ENCODE measurements at places on chromosomes 13 and 19. TPM values are rescaled to one million over a fixed set of nuclear protein-coding genes. Genes with fewer than 3 reads are reported as not detected.

Gene SCN1B
- 42.4 TPM for total RNA-seq

Gene NLRP4
- total RNA-seq: not detected

Gene LRRC8E
- not detected for total RNA-seq

Gene POGLUT2
- total RNA-seq: 9.9 TPM

Gene RAB3A
- 1.9 TPM for total RNA-seq

Gene KIR3DL1
- not detected for total RNA-seq

Gene ZNF540
- 2.1 TPM for total RNA-seq

DNA sequence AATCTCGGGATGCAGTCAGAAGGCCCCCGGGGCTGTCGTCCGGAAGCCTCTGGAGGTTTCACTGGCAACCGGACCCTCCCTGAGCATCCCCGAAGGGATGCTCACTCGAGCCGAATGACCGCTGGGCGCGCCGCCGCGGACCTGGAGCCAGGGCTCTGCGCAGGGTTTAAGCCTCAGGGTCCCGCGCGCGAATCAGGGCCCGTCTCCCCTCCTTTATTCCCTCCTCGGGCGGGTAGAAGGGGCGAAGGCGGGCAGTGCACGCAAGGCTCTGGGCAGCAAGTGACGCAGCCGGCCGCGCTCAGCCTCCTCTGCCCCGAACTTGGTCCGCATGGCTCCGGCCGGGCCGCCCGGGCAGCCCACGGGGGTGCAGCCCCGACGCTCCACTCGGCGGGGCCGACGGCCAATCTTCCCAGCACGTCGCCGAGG lies 572 bp downstream of the SHISA2 start:
- no peak for DNase-seq

DNA sequence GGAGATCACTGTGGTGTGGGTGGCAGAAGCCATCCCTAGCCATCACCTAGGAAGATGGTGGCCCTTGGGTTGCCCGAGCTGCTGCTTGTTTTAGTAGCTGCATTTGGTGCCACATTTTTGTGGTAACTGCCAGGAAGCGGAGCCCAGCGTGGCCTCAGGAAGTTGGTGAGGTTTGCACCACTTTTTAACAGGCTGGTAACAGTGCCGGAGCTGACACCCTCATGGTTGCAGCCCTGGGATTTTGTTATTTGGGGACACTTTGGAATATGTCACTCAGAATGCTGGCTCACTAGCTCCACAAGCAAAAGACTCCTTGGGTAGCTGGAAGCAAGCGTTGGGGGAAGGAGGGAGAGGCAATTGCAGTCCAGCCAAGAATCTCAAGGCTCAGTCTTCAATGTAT lies 22.1 kb downstream of the ACTN4 start:
- no peak for DNase-seq

DNA sequence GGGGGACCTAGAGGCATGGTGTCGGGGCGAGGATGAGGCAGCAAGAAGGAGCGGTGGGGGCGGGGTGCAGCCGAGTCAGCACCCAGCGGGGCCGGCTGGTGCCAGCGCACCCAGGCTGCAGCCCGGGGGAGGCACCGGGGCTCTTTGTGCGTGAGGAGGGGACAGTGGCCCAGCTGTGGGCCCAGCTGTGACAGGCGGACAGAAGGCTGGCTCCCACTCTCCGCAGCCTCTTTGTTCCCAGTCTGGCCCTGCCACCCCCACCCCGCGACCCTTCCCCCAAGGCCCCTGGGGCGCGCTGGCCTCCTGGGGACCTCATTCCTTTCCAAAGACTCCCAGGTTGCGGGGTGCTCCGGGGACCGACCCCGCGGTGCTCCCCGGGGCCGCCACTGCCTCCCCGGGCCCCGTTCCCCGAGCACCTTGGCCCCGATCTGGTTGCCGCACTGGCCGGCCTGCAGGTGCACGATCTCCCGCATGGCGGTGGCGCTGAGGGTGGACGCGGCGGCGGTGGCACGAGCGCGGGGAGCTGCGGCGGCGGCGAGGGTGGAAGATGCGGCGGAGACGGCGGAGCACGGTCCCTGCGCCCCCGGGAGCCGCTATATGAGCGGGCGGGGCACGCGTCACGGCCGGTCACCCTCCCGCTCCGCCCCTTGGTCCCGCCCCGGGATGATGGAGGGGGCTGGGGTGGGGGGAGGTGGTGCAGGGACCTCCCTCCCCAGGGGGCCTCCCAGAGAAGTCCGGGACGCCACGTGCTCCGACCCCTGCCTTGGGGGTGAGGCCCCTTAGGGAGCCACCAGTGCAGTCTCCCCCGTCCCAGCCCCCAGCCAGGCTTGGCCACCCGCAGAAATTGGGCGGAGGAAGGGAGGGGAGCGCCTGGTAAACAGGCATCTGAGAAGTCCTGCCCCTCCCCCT lies at the start of gene TUBB4A:
Gene TUBB4A, minus strand, starts transcription at position 570 of the 909 bp plus-strand sequence. Its CDS starts 97 bp downstream, at position 473.
- DNase-seq: no peak

DNA sequence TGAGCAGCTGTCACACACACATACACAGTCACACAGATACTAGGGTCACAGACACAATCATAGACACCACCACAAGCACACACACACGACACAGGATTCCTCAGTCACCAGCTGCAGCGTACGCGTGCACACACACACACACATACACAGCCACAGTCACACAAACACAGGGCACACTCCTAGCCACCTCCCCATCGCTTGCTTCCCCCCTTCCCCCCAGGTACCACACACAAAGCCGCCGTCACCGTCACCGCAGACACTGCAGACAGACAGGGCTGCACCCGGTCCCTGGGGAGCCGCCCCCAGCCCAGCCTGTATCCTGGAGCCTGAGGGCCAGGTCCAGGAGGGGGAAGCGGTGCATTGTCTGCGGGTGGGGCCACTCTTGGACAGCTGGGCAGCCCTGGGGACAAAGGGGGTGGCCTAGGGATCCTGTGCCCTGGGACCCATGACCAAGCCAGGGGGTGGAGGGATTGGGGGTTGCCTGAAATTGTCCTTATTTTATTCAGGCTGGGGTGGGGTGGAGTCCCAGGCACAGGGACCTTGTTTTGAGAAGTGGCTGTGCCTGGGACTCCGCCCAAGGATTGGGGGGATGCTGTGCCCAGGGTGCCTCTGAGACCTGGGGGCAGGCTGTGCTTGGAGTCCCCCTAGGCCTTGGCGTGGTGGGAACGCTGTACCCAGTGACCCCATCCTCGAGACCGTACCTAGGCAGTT lies 957 bp downstream of the NUMBL start:
- no peak for DNase-seq

- no peak for DNase-seq
Observed at GRCh38 chr13:59034198-59034597, 1129.5 kb downstream of the DIAPH3 start.

DNA sequence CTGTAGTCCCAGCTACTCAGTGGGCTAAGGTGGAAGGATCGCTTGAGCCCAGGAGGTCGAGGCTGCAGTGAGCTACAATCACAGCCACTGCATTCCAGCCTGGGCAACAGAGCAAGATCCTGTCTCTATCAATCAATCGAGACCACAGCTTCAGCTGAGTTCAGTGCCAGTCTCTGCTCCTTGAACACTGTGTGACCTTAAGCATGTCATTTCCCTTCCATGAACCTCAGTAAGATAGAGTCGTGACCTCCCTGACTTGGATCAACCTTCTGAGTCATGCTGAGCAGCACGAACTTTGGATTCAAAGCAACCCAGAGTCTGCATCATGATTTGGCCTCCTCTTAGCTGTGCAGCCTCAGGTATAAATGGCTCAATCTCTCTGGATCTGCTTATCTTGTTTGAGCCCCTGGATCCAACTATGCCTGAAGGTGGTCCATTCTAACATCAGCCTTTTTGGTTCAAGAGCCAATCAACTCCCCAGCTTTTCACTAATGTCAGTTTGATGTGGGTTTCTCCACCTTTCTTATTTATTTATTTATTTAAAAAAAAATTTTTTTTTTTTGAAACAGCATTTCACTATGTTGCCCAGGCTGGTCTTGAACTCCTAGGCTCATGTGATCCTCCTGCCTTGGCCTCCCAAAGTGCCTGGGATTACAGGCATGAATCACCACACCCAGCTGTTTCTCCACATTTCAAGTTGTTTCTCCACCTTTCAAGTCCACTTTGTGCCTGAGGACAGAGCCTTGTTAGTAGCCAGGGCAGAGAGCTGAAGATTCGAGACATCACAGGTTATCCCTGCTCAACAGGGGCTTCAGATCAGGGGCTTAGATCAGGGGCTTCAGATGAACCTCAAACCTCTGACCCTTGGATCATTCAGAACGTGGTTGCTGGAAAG lies 26.4 kb downstream of the PTPRS start:
- DNase-seq: no peak

DNA sequence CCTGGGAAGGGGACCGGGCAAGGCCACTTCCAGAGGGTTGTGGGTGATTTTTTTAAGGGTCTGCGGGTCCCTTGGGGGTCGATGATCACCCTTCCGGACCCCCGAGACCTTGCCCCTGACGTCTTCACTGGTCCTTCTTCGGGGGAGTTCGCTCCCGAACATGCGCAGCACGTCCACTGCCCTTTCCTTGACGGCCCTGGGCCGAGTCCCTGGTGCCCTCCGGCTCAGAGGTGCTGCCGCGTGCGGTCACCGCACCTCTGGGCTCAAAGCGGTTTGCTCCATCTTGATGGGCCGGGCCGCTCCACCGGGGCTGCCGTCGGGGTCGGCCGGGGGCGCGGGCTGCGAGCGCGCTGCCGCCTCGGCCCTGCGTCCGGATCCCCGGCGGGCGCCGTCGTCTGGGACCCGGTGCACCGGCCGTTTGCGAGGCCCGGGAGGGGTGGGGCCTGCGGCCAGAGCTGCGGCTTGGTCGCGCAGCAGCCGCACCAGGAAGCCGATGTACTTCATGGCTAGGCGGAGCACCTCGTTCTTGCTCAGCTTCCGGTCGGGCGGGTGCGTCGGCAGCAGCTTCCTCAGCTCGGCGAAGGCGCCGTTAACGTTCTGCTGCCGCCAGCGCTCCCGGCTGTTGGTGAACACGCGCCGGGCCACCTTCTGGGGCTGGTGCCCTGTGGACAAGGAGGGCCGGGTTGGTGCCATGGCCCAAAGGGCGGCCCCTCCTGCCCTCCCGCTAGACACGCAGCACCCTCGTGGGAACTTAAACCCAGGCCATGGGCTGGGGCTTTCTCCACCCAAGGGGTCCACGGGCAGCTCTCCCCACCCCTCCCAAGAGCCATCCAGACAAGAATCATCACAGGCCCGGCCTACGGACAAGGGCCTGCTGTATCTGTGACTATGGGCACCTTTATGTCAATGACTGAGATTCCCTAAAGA lies 3.3 kb downstream of the LYL1 start:
- peak; percentile 94 for DNase-seq

DNA sequence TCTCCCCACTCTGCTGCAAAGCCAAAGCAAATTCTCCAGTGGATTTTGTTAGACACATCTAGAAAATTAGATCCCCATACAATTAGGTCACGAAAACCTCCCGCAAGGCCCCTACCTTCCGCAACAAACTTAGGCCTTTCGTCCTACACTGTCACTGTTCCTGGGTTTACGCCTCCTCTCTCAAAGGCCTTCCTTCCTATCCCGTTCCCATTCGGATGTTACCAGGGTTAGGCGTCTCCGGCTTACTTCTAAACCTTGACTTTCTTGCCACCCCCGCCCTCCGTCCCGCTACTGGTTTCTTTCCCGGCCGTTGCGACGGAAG lies 754 bp downstream of the RNF6 start:
- DNase-seq: no peak

GRCh38 chr19:51123381-51123800 lies 1.3 kb upstream of the SIGLEC9 start:
- peak; percentile 85 for DNase-seq

- no peak for DNase-seq
Observed at GRCh38 chr19:51681286-51681941, 11.7 kb upstream of the SPACA6 start.

DNA sequence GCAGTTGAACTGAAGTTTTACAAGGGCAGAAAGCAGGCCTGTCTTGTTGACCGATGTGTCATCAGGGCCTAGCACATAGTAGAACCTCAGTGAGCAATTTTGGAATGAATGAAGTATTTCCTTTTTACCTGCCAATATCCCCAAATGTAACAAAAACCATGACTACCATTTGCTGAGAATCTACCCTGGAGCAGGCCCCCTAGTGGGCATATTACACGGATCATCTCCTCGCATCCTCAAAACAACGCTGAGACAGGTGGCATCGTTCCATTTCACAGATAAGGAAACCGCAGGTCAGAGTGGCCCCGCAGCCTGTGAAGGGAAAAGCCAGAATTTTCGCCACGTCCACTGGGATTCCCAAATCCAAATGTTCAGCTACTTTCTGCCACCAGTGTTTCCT lies 77.9 kb downstream of the CACNA1A start:
- DNase-seq: no peak

DNA sequence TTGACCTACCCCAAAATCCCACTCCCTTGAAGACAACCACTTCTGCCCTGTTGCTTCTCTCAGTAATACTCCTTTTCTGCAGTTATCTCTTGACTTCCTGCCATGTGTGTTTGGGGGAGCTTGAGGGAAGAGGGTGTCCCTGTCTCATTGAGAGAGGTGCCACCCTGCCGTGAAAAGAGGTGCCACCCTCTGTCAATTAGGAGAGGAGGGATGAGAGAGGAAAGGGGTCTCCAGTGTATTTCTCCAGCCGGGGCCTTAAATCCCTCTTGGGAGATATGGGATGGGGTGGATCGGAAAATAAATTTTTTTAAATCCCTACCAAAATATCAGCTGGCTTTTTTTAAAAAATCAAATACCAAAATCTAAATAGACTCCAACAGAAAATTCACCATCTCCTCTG lies 16.5 kb downstream of the PLD3 start:
- DNase-seq: no peak

DNA sequence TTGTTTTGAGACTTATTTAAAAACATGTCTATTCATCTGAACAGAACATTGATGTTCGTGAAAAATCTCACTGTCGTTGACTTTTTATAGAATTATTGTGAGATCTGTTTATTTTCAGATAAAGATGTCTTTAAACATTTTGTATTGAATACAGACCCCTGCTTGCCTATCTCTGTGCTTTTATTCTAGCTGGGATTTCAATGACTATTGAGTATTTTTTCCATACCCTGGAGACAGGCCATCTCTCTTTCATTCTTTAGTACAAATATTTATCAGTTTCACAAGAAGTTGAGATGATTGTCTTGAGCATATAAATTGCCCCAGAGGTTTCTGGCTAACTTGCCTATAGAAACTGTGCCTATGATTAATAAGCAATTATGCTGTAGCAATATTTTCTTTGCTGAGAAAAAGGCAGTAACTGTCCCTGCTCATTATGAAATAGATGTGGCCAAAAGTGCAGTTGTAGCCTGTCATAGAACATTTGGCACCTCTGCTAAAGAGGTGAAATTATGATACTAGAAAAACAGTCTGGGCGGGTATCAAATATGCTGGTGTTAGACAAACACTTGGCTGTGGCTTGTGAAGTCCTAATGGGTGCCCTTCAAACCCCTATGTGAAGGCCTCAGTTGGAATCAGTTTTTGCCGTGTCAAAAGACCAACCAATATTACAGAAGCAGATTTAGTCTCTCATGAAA lies 360.6 kb downstream of the HS6ST3 start:
- no peak for DNase-seq

- no peak for DNase-seq
Observed at GRCh38 chr13:105914291-105915036, 621.0 kb downstream of the EFNB2 start.

- no peak for DNase-seq
Observed at GRCh38 chr13:21894091-21894490, 223.2 kb downstream of the FGF9 start.

DNA sequence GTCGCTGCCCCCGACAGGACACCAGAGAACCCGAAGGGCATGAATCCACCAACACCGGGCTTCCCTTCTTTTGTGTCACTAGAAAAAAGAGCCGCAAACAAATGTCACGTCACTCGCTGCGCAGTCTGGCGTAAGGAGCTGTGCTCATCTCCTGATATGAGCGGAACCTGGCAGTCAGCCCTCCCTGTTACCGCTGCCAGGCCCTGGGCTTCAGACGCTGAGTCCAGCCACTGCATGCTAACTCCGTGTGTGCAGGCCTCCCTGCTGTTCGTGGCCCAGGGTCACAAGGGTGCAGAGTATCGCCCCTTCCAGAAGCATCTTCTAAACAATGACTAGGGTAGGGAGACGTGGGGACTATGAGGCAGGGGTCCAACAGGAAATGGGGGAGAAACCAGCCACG lies 71.3 kb downstream of the SLC7A1 start:
- peak; percentile 97 for DNase-seq

Data from posterior vena cava (tissue), 2 donors.